ENCODE measurements at places on chromosomes 5 and 9.
A peak's percentile ranks its signal among the peaks of the same experiment; 100 is the strongest.

DNA sequence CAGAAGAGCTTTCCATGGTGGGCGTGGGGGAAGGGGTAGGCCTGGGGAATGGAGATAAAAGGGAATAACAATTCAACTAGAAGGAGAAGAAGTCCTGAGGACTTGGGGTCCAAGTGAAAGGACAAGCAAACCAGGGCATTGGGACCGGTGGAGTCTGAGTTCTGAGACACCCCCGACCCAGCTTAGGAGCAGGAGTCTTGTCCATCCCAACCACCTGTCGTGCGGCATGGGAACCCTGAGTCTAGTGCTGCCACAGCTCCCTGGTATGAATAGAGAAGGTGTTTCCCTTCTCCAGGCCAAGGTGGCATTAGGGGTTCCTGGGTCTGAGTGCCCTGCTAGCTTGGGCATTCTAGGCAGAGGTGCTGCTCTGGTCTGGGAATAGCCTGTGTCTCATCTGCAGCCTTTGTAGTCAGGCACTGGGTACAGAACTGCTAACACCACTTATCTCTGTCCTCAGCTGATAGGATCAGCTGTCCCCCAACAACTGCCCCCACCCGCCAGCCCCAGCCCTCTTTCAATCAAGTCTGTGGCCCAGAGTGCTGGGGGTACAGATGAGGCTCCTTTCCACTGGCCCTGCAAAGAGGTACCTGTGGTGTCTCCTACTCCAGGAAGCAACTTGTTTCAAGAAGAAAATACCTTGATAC, 9.9 kb downstream of the HNRNPAB start:
- DNase-seq = no peak

GRCh38 chr5:92749943-92750342, 831.1 kb downstream of the NR2F1-AS1 start:
- no peak for DNase-seq

DNA sequence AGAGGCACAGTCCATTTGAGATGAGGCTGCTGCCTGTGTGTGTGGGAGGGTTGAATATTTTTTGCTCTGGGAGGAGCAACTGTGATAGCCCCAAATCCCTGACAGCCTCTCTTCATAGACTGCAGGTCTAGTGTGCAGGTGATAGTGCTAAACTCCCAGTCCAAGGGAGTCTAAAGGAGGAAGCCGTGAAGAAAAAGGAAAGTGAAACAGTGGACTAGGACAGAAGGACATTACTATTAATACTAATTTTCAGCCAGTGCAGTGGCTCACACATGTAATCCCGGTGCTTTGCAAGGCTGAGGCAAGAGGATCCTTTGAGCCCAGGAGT, 295.0 kb downstream of the PDE4D start:
- peak; percentile 66 for DNase-seq

DNA sequence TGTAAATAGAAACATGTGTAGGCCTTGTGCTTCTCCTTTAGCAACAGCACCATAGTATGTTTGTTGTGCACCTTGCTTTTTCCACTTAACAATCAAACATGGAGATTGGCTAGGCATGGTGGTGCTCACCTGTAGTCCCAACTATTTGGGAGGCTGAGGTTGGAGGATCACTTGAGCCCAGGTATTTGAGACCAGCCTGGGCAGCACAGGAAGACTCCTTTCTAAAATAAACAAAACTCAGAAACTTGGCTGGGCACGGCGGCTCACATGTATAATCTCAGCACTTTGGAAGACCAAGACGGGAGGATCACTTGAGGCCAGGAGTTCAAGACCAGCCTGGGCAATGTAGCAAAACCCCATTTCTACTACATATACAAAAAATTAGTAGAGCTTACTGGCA, 948 bp upstream of the FAXDC2 start:
- DNase-seq = no peak

GRCh38 chr5:42620579-42621216, 135.9 kb upstream of the CCDC152 start:
- no peak for DNase-seq

Measured in small intestine (tissue), 16 donors.